Activated T-helper 17 cell treated with anti-CD3 and anti-CD28 coated beads, Interleukin-2, amount 50 U/mL, for 72 hours (primary cell): ENCODE measurements at places on chromosomes 12 and 14. TPM values are rescaled to one million over a fixed set of nuclear protein-coding genes. Genes with fewer than 3 reads are reported as not detected.

TMEM19 gene
- total RNA-seq = 29.7 TPM

KRT81 gene
- not detected for total RNA-seq

EVL gene
- 560 TPM for total RNA-seq

SFSWAP gene
- total RNA-seq = 55.8 TPM

PLEKHH1 gene
- 0.17 TPM for total RNA-seq
